ENCODE measurements at places on chromosomes 3 and 15. TPM values are rescaled to one million over a fixed set of nuclear protein-coding genes. Genes with fewer than 3 reads are reported as not detected.

CHAC1 gene
- 1.8 TPM for total RNA-seq

GRCh38 chr3:127679534-127680145 is 6.9 kb downstream of the ABTB1 start:
- ATAC-seq, result no peak

DNA sequence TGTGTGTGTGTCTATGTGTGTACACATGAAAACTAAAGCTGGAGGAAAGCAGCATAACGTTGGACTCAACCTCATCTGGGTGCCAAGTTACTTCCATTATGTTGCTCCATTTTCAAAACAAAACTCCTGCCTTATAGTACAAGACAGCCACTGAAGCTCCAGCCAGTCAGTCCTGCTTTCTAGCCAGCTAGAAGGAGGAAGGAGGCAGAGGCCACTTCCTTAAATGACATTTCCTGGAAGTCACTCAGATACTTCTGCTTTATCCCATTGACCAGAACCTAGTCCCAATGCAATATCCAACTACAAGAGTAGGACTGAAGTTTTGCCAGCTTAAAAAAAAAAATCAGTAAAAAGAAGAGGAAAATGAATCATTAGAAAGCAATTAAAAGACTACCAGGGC is 31.7 kb downstream of the CADPS start:
- no peak for ATAC-seq

CCR9 gene
- total RNA-seq, result not detected

MAP6D1 gene
- total RNA-seq, result 4.4 TPM

PLSCR2 gene
- total RNA-seq, result not detected

DNA sequence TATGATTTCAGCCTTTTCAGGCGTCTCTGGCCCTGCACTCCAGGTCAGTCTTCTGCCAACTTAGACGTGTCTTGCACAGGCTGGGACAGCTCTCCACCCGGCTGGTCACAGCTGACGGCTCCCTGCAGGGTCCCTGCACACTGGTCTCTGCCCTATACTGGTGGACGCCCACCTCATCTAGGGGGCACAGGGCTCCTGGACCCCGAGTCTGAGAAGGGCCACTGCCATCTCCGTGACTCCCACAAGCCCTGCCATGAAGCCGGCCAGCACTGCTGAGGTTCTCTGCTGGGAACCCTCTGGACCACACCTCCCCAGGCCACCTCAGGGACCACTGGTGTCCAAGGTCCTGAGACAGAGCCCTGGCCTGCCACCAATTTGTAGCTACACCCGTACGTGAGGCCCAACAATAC is 40.5 kb downstream of the CYFIP1 start:
- peak; percentile 12 for ATAC-seq

DNA sequence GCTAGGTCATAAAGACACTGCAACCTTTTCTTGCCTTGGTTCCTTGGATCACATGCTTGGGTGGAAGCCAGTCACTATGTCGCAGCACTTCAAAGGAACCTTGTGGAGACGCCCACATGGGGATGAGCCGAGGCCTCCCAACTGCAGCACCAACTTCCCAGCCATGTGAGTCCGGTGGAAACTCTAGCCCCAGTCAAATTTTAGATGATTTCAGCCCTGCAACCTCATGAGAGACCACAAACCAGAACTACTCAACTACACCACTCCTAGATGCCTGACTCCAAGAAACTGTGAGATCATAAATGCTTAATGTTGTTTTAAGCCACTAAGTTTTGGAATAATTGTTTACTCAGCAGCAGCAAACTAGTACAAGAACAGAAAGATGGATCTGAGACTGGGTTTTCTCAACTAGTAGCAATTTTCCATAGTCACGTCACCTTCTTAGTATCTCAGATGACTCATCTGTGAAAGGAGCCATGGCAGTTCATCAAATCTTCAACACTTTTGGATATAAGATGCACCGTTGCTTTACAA is 86.5 kb downstream of the MB21D2 start:
- ATAC-seq, result peak; percentile 54

ASB14 gene
- total RNA-seq, result not detected

DNA sequence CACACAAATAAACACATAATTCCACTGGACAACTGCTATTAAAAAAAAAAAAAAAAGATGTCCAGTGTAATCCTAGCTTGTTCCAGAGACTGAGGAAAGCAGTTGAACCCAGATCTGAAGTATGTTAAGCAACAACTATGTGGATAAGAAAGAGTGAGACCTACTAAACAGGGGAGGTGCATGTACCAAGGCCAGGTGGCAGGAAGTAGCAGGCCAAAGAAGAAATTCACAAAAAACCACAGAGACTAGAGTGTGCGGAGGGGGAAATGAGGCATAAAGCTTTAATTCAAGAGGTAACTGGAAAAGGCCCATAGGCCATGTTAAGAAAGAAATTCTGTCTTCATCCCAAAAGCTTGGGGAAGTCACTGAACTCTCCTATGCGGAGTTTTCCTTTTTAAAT is 490.0 kb downstream of the NAALADL2 start:
- no peak for ATAC-seq

GRCh38 chr3:186152889-186153292 is 44.0 kb upstream of the ETV5 start:
- ATAC-seq, result no peak

- ATAC-seq, result no peak
These were observed 34.6 kb downstream of the ROPN1B start for GRCh38 chr3:126003447-126004190.

SLC2A2 gene
- not detected for total RNA-seq

- ATAC-seq, result no peak
These were observed 16.0 kb upstream of the MEGF11 start for GRCh38 chr15:66269326-66270090.

DNA sequence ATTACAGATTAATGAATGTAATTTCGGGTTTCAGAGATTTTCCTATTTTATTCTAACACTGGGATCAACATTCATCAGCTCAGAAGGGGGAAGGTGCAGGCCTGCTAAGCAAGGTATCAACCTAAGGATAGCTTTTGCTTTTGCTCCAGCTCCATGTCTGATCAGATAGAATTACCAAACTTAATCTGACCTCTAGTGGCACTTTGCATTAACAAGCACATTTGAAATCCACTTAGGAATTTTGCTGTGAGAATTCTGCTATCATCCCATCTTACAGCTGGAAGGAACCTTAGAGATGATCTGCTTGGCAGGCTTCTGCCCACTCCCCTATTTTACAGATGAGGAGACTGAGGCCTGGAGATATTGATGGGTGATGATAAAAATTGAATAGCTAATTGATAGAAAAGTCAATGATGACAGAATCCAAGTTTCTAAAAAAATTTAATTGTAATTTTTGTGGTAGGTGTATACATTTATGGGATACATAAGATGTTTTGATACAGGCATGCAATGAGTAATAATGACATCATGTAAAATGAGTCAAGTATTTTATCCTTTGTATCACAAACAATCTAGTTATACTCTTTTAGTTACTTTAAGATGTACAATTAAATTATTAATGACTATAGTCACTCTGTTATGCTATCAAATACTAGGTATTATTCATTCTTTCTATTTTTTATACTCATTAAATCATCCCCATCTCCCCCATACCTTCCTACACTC is 209.2 kb upstream of the ZPLD1 start:
- ATAC-seq, result peak; percentile 66

GRCh38 chr3:26719134-26719533 is 96.6 kb downstream of the LRRC3B start:
- ATAC-seq, result no peak

DNA sequence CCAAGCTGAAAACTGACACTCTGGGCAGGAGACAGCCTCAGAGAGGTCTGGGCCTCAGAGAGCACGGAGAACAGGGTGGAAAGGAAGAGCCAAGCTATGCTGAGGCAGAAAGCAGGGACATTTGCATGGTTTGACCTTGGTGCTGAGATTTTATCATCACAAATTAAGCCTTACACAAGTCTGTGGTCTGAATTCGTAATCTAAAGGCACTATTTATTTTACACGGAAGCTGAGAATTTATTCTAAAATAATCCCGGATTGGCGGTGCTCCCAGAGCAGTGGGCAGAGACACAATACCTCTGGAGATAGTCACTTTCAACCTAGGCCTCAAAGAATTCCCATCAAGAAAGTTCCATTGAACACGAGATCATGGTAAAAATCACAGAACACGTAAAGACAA is 47.5 kb downstream of the CFAP92 start:
- ATAC-seq, result no peak

- ATAC-seq, result no peak
These were observed 16.5 kb upstream of the ATP2B2 start for GRCh38 chr3:10521772-10522441.

GRCh38 chr15:68608206-68608843 is 29.5 kb downstream of the CORO2B start:
- ATAC-seq, result peak; percentile 82

GRCh38 chr3:62007036-62007435 is 366.3 kb downstream of the FEZF2 start:
- ATAC-seq, result no peak

LRRC15 gene
- total RNA-seq, result 0.42 TPM

- ATAC-seq, result no peak
These were observed 60.3 kb upstream of the EIF1B start for GRCh38 chr3:40249168-40249567.

DHX36 gene
- total RNA-seq, result 36.3 TPM

GRCh38 chr3:180467177-180467576 is 134.8 kb upstream of the TTC14 start:
- ATAC-seq, result no peak

TMEM40 gene
- not detected for total RNA-seq

DNA sequence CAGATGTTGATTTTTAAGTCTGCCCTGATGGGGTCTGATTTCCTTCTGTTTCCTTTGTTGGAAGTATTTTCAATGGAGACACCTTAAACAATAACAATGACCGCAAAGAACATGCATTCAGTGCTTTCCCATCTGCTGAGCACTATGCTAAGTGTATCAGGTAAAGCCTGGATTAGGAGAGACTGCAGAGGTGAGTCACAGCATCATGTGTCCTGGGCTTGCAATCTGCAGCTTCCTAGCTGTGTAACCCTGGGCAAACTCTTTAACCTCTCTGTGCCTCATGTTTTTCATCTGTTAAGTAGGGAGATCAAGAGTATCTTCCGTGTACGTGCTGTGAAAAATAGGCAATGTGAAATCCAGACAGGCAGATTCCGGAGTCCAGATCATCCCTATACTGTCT is 13.3 kb upstream of the CHRNB4 start:
- no peak for ATAC-seq

NPAP1 gene
- not detected for total RNA-seq

DNA sequence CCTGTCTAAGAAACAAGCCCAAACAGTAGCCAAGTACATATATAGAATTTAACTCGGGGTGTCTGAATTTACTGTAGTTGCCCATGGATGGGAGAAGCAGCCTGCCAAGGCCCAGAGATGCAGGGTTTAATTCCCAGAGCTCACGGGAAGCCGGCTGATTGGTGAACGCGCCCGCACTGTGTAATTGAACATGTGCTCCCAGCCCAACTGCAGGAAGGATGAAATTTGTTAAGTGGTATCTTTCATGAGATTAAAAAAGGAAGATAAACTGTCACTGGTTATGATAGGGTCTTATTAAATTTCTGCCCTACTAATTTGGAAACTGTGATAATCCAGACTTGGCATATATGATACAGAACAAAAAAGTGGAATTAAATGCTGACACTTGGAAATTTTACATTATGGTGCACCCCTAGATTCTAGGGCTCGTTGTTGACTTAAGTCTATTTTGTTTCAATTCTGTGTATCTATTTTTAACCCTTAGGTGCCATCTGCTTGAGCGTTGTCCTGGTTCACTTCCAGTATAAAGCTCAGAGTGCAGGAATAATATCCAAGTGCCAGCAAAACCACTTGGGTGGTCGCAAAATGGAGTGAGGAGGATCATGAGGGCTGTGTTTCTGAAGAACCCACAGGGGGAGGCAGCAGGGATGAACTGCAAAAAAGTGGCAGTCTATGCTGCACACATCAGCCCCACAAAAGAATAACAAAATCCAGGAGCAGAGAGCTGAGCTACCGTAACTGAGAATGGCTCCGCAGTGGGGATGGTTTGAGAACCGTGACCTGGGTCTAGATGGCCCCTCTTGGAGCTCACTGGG is 13.8 kb upstream of the TMC3 start:
- no peak for ATAC-seq

SLC12A1 gene
- total RNA-seq, result not detected

DNA sequence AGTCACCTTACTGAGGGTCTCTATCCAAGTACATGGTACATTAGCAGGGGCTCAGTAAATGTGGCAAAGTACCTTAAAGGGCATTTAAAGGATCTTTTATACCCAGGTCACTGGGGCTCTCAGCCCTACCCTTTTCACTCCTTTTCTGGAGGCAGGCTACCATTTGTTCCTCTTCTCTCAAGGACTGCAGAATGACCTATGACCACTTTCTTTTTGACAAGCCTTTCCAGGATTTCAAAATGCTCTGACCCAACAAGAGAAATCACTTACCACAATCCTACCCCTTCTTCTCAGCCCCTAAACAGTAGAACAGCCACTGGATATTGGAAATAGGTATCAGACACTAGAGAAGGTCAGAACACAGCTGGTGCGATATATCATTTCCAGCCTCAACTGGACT is 221.8 kb upstream of the TPRG1 start:
- no peak for ATAC-seq

DNA sequence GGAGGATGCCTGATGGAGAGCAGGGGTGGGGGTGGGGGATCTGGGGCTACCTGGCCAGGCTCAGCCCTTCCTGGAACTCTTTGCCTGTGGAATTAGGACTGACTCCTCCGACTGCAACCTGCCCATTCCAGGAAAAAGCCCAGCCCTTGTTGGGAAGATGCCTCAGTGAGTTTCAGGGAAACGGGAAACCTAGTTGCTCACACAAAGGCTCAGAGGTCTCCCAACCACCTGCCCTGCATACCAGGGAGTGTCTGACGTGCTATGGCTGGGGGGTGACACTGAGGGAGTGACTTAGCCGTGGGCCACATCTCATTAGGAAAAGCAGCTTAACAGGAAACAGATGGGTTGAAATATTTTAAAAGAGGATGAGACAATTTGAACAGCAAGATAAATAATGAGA is 27.9 kb downstream of the CYP8B1 start:
- peak; percentile 28 for ATAC-seq

AAGAB gene
- 22.9 TPM for total RNA-seq

DNA sequence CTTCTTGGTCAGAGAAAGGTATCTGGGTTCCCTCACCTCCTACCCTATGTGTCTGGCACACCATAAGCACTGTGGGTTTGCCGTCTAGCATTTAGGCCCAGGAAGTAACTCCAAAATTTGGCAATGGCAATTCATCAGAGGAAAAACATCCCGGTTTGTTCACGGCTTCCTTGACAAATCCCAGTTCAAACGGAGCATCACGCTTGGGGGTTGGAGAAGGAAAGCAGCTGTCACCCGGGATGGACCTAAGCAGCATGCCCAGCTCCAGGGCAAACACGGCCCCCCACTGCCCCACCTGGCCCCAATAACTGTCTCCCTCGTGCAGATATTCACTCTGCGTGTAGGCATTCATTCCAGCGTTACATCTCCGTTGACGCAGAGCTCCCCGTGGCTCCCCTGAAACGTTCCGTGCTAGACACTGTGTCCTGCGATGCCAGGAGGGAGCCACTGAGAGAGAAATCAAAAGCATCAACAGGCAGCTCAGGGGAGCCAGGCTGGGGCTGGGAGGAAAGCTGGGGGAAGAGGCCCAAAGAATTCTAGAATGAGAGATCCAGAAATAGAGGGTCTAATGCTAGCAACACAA is 41.4 kb downstream of the NTRK3 start:
- ATAC-seq, result no peak
